Hepatocyte (in vitro differentiated cells): ENCODE measurements at places on chromosomes 6 and 20.

- no peak for DNase-seq
Observed at GRCh38 chr20:16488086-16488485, 85.2 kb downstream of the KIF16B start.

GRCh38 chr6:75605635-75606034 is 4.0 kb downstream of the SENP6 start:
- DNase-seq = no peak

- peak; percentile 80 for DNase-seq
Observed at GRCh38 chr6:161373905-161374451, 100.1 kb upstream of the AGPAT4 start.

- DNase-seq = no peak
Observed at GRCh38 chr6:73497915-73498314, 22.9 kb downstream of the EEF1A1 start.

GRCh38 chr20:24361541-24361940 is 107.9 kb upstream of the SYNDIG1 start:
- DNase-seq = no peak

DNA sequence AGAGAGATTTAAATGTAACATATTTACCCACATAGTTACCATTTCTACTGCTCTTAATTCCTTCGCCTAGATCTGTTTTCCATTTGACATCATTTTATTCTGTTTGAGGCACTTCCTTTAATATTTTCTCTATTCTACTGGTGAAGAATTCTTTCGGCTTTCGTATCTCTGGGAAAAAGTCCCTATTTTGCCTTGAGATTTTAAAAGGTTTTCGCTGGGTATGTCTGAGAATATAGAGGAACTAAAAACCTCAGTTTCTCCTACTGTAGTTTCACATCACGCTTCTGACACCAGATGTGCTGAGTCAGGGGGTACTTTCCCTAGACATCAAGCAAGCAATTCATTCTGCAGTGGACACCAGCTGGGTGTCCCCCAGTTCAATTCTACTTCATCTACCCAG is 61.7 kb downstream of the E2F3 start:
- no peak for DNase-seq

- no peak for DNase-seq
Observed at GRCh38 chr20:33679758-33680485, 5.7 kb upstream of the NECAB3 start.

- DNase-seq = no peak
Observed at GRCh38 chr20:3334156-3334943, 73.1 kb downstream of the DNAAF9 start.

DNA sequence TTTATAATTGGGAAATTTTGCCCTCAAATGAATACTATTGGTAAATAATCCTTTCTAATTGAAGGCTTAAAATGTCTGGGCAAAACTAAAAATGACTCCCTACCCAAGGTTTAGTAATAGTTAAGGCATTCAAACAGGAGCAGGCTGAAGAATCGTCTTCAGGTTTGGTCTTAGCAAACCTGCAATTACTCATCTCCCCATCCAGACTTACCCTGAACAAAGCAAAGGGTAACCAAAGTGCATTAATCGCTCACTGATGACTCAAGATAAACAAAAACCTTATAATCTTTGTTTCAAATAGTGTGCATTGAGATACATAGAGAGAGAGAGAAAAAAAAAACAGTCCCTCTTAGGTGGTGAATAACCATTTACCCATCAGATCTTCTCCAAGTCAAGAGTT is 225.5 kb downstream of the BMP2 start:
- peak; percentile 47 for DNase-seq

DNA sequence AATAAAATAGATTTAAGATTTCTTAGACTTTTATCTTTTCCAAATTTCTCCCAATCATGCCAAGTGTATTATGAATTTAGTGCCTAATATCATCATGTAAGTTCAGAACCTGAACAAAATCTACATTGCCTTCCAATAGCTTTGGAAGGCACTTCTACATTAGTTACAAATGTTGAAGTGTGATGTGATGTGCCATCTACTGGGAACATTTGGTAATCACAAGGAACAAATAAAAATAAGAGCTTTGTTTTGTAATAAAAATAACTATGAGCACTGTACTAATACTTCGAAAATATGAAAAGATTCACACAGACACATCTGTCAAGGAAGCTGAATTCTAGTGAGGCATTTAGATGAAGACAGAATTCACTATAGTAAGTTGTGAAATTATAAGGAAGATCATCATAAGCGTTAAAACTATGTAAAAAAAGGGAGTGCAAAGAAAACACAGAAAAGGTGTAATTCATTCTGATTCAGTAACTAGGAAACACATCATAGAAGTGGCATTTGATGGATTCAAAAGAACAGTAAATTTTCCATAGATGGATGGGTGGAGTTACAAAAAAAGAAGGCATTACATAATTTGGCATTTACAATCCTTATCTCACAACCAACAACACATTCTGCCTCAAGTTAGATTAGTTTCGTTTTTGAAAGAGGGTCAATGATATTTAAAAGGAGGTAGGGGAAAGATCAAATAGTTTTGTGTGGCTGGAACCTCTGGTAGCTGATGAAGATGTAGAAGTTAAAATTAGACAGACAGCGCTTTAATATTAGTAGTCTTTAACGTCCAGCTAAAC is 161.0 kb downstream of the ASCC3 start:
- peak; percentile 19 for DNase-seq
